Urothelium cell line (cell line): ENCODE measurements at places on chromosomes 7 and 10.

DNA sequence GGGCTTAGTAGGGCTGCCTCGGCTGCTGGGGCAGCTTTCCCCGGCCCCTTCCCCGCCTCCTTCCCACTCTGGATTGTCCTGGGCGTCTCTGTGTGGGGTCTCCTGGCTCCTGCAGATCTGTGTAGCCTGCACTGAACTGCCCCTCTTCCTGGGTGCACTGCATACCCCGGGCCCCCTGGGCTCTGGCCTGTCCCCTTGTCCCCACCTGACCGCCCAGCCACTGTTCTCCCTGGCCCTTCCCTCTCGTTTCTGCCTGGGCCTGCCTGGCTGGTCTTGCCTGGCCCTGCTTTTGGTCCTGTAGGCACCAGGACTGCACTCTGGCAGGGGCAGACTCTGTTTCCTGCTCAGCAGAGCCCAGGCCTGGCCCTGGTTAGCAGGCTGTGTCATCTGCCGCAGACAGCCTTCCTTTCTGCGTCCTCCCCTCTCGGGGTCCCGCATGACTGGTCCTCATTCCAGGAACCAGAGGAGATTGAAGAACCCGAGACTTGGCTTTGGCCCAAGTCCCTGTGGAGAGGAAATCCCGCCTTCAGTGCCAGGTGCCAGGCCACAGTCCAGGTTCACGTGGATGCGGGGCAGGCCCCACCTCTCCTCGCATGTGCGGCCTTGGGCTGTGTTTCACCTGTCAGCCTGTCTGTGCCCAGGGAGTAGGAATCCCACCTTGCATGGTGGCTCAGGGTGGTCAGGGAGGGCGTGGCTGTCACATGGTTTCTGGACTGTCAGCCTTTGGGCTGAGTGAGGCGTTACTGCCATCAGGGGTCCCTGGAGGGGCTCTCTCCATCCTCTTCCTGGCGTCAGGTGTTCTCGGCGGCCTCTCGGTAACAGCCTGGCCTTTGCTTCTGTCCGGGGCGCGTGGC is 9.2 kb downstream of the INPP5A start:
- no peak for DNase-seq

GRCh38 chr7:113806633-113807327 is 112.0 kb downstream of the PPP1R3A start:
- DNase-seq, result no peak

DNA sequence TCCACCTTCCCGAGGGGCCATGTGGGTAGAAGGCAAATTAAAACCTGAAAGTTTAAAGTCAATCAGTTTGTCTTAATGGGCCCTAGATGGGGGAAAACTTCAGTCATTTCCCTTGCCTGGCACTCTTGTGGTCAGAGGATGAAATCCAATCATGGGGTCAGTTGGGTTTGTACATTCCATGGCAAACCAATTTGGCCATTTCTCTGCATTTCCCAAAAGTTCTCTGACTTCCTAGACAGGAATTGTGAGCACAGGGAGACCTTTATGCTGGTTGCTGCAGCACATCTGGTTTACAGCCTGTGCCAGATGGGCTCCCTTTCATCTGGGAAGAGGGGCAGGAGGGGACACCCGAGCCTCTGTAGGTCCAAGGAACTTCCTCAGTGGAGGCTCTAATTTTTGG is 113.0 kb downstream of the CYP26A1 start:
- no peak for DNase-seq

GRCh38 chr10:132977807-132978206 is 35.4 kb upstream of the CFAP46 start:
- DNase-seq, result no peak

GRCh38 chr10:88542522-88542921 is 40.6 kb downstream of the RNLS start:
- no peak for DNase-seq

- no peak for DNase-seq
These were observed 274.0 kb downstream of the ELFN1 start for GRCh38 chr7:1943933-1944618.

- no peak for DNase-seq
These were observed 238.7 kb upstream of the CELF2 start for GRCh38 chr10:10778959-10779358.

DNA sequence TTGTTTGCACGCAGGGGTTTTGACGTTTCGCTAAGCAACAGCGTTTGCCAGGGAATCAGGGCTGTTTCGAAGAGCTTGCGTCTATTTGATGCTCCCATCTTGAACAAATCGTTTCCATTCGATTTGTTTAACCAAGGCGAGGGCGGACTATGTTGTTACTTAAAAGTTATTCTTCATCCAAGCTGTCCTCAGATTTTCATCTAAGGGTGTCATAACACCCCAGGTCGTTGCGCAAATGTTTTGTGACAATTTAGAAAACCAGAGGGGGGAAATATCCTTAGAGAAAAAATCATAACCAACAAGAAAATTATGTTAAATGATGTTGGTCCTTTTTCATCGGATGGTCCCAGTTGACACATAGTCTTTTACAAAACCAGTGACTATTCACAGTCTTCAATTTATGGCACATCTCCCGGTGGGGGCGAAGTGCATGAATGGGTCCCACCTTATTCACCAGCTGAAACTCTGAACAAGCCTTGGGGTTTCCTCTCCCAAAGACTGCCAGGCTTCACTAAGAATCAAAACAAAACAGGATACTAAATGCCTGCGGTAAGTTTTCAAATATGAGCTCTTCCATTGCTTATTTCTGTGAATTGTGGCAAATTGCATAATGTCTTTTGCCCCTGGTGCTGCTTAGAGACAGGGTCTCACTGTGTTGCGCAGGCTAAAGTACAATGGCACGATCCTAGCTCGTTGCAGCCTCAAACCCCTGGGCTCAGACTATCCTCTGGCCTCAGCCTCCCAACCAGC is 109.9 kb downstream of the REEP3 start:
- no peak for DNase-seq
